ENCODE measurements at places on chromosomes 6 and 20.

GRCh38 chr6:163485388-163485851 lies 70.9 kb downstream of the QKI start:
- DNase-seq: no peak

DNA sequence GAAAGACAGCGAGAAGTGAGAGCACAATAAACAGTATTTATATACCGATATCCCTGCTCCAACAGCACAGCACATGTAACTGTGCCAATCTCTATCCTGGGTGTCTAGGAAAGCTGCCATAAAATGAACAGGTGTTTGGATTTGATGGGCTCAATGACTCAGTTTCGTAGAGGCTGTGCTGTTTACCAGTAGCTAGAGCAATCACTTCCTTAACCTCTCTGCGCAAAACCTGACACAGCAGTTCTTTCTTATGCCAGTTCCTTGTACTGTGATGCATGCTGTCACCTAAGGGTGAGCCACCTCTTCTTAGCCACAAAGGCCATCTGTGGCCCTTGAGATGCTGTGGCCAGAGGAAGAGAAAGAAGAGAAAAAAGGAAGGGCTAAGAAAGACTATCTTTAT lies 59.3 kb downstream of the SHPRH start:
- no peak for DNase-seq

GRCh38 chr6:146990821-146991798 lies 213.1 kb upstream of the STXBP5 start:
- no peak for DNase-seq

- no peak for DNase-seq
These were observed 86.7 kb downstream of the AHI1 start for GRCh38 chr6:135410856-135411255.

- no peak for DNase-seq
These were observed 11.8 kb upstream of the HBS1L start for GRCh38 chr6:135066397-135066796.

- DNase-seq: no peak
These were observed 366.4 kb downstream of the BTBD9 start for GRCh38 chr6:38273325-38273724.

DNA sequence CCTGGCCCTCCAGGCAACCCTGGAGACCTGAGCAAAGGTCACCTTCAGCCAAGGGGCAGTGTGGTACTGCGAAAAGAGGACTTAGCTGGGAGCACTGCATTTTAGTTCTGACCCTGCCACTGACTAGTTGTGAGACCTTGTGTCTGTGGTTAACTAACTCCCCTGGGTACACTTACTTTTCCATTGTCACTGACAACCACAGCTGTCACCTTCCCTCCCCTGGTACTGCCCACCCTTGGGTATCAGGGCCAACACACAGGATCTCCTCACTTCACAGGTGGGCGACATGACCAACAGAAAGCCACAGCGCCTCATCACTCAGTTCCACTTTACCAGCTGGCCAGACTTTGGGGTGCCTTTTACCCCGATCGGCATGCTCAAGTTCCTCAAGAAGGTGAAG lies 21.6 kb upstream of the GNRH2 start:
- DNase-seq: no peak

- no peak for DNase-seq
These were observed 11.9 kb downstream of the MDFI start for GRCh38 chr6:41650120-41650519.

- no peak for DNase-seq
These were observed 828 bp downstream of the ADGRB3 start for GRCh38 chr6:68635706-68636513.

GRCh38 chr20:34829191-34829590 lies 3.7 kb upstream of the NCOA6 start:
- DNase-seq: no peak

DNA sequence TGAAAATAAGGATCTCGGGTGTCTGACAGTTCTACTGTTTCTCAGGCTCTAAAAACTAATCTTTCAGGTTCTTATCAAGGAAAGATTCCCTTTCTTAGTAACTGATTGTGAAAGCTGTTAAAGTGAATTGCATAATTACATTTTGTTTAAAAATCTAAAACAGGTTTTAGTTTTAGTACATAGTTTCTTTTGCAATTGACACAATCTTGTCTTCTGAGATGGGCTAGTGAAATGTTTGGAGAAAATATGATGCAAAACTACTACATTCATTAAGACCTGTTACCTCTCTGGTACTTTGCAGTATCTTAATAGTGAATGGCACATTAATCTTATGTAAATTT lies 298.4 kb downstream of the UTRN start:
- no peak for DNase-seq

DNA sequence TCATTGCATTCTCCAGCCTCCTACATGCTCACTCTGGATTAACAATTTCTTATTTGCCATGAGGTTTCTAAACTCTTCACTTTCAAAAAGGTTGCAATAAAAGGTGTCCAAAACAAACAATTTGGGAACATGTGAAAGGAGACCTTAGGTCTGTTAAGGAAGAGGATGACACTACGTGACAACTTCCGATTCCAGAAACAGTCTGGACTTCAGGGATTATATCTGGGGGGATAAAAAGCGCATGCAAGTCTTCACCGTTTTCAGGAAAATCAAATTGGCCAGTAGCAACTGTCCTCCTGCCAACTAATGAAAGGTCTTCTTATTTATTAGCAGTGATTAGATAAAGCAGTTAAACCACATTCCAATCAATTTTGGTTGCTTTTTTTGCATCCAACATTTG lies 1.8 kb downstream of the ZDHHC14 start:
- DNase-seq: no peak

GRCh38 chr6:137236581-137237355 lies 17.6 kb upstream of the IFNGR1 start:
- no peak for DNase-seq

DNA sequence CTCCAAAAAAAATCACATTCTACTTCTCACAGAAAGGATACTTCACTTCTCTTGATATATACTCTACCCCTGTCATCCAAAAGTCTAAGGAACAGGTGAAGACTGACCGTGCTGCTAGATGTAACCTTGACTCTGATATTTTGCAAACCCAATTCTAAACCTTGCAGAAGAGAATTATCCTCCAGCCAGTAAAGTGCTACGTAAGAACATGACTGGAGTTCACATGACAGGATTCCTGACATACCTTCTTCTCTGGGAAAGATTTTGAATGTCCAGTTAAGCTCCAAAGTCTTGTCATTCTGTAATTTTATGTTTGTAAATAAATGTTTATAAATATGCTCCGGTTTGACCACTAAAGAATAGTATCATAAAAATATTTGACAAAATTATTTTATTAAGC lies 35.8 kb downstream of the BTBD9 start:
- DNase-seq: no peak

DNA sequence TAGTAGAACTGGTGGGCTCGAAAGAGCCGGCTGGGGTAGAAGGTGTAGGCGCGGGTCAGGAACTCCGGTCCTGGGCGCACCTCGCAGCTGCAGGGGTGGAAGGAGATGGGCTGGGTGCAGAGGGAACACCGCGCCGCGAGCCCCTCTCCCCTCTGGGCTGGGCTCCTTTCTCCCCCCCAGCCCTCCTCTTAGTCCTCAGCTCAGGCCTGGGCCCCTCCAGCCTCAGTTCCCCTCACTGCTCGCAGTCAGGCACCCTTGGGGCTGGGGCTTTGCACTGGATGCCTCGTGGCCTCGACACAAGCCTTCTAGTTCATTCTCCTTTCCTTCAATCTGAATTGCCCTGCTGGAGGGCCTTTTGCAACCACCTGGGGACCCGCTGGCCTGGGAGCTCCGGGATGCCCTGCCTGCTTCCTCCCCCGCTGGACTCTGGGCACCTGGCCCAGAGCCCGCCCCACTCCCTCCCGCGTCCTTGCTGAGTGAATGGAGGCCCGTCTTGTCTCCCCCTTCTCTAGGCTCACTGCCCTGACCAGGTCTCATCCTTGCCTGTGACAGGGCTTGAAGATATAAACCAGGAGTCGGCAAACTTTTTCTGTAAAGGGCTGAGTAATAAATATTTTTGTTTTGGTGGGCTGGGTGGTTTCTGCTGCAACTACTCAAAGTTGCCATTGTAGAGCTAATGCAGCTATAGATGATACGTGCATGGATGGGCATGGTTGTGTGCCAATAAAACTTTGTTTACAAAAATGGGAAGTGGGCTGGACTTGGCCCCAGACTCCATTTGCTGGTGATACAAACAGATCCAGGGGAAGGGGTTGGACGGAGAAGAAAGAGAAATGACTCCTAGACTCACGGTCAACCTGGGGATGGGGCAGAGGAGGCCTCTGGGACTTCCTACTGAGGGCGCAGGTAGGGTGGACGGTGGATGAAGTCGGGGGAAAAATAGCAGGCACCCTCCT lies 47.3 kb downstream of the APCDD1L start:
- DNase-seq: no peak

DNA sequence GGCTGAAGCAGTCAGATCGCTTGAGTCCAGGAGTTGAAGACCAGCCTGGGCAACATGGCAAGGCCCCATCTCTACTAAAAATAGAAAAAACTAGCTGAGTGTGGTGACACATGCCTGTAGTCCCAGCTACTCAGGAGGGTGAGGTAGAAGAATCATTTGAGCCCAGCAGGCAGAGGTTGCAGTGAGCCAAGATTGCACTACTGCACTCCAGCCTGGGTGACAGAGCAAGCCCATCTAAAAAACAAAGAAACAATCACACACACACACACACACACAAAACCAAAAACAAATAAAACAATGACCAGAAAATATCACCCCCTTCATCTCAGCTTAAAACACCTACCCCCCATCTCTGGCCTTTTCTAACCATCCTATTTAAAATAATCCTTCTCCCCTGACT lies 68.0 kb downstream of the BTBD9 start:
- DNase-seq: no peak

DNA sequence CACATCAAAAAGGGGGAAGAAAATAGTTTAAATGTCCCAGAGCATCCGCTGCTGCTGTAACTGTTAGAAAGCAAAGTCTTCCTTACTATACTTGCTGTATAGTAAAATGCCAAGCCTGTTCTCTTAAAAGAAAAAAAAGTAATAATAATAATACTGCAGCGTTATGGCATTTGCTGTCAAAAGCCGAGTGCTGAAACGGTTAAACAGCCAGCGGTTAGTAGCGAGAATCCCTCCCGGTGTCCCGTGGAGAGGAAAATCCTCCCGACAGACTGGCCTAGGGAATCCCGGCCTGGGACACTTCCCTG lies 19.5 kb upstream of the NFATC2 start:
- no peak for DNase-seq

- no peak for DNase-seq
These were observed 86.3 kb upstream of the PROKR2 start for GRCh38 chr20:5402903-5403531.

DNA sequence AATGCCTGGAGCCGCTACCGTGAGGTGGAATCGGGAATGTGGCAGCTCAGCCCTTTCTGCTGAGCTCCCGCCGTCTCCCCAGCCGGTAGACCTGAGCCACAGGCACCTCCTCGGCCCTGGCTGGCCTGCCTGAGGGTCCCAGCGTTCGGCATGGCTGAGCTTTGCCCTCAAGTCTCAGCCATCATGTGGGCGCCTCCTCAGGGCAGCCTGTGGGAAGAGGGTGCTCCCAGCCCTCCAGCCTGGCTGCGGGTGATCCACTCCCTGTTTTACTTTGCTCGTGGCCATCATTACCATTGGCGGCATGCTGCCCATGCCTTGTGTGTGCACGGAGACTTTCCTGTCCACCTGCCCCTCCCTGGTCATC lies 329.7 kb downstream of the CDH4 start:
- DNase-seq: no peak

GRCh38 chr6:46407246-46407645 lies 84.0 kb downstream of the RCAN2 start:
- no peak for DNase-seq

DNA sequence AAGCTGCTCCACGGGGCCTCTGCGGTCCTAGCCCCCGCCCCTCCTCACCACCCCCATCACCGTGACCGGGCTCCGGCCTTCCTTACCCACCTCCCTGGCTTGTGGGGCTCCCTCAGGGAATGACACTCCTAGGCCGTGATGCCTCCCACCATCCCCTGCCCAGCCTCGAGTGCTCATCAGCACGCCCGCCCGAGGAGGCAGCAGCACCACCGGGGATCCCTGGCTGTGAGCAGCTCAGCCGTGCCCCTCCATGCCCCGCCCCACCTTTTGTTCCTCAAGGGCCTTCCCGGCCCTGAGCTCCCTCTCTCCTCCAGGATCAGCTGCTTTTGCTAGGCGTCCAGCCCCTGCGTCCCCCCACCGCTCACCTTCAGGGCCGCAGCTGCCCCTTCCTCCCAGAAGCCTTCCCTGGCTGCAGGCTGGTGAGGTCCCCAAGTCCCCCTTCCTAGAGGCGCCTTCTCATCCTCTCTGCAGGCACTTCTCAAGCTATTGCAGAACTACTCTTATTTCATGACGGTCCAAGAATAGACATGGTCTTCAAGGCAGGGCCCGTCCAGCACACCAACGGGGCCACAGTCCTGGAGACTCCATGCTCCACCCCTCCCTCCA lies 3.0 kb downstream of the FNDC11 start:
- no peak for DNase-seq

Measured in amygdala (tissue), 56 donors.